A375 (cell line): ENCODE measurements at places on chromosomes 2 and 18. TPM values are rescaled to one million over a fixed set of nuclear protein-coding genes. Genes with fewer than 3 reads are reported as not detected.

Gene BMP10
- not detected in 2 replicates for total RNA-seq

Gene PCARE
- 0.04 TPM in 1 of 2 replicates, not detected in the other for total RNA-seq

Gene PRSS56
- total RNA-seq: not detected in 2 replicates

Gene CYP27C1
- 0.93 and 1.2 TPM in 2 replicates for total RNA-seq

Gene L3MBTL4
- 0.27 and 0.72 TPM in 2 replicates for total RNA-seq

Gene ECEL1
- not detected in 2 replicates for total RNA-seq

Gene HOXD11
- total RNA-seq: 0.93 TPM in 1 of 2 replicates, not detected in the other

Gene CHRND
- total RNA-seq: not detected in 2 replicates

Gene SP5
- total RNA-seq: not detected in 2 replicates

Gene TSGA10
- 1.6 and 1.8 TPM in 2 replicates for total RNA-seq

Gene FSHR
- not detected in 2 replicates for total RNA-seq

Gene NEURL3
- total RNA-seq: 0.11 and 0.19 TPM in 2 replicates

Gene GKN2
- total RNA-seq: not detected in 2 replicates

Gene UGT1A7
- total RNA-seq: not detected in 2 replicates

Gene CHST9
- total RNA-seq: 0.05 and 0.19 TPM in 2 replicates

Gene NETO1
- total RNA-seq: 2.1 and 2.9 TPM in 2 replicates

Gene SERPINB11
- not detected in 2 replicates for total RNA-seq

Gene NT5C1B
- not detected in 2 replicates for total RNA-seq

Gene ARHGAP15
- 0.21 TPM in 1 of 2 replicates, not detected in the other for total RNA-seq

Gene BCL11A
- total RNA-seq: 0.66 and 0.79 TPM in 2 replicates

Gene THSD7B
- total RNA-seq: 0.16 and 0.19 TPM in 2 replicates

Gene KYNU
- 31.0 and 48.3 TPM in 2 replicates for total RNA-seq

Gene RGPD3
- total RNA-seq: 0.08 TPM in 1 of 2 replicates, not detected in the other

Gene IL1R2
- total RNA-seq: not detected in 2 replicates

Gene AFF3
- 2.0 and 2.5 TPM in 2 replicates for total RNA-seq

Gene HOXD13
- total RNA-seq: 5.3 and 7.1 TPM in 2 replicates

Gene TUBA3E
- not detected in 2 replicates for total RNA-seq

Gene IL37
- total RNA-seq: 1.0 and 2.1 TPM in 2 replicates

Gene DSG4
- not detected in 2 replicates for total RNA-seq

Gene TBR1
- not detected in 2 replicates for total RNA-seq

Gene CPS1
- 11.1 and 11.3 TPM in 2 replicates for total RNA-seq
